Vagina (tissue), 2 donors: ENCODE measurements at places on chromosomes 2 and 18. TPM values are rescaled to one million over a fixed set of nuclear protein-coding genes. Genes with fewer than 3 reads are reported as not detected.

DNA sequence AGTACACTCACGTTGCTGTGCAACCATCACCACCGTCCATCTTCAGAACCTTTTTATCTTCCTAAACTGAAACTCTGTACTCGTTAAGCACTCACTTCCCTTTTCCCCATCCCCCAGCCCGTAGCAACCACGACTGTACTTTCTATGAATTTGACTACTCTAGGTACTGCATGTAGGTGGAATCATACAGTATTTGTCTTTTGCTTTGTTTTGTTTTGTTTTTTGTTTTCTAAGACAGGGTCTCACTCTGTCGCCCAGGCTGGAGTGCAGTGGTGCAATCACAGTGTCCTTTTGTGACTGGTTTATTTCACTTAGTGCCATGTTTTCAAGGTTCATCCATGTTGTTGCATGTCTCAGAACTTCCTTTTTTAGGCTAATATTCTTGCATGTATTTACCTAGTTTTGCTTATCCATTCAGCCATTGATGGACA is 7.0 kb upstream of the TYMS start:
- no peaks in the 10 kb centered on the region for H3K4me1 ChIP-seq
- no peak for DNase-seq
- no peak overlapping the region for H3K4me3 ChIP-seq

GRCh38 chr18:50970006-50970405 is 2.2 kb downstream of the ELAC1 start:
- DNase-seq = no peak
- no peaks in the 10 kb centered on the region for H3K36me3 ChIP-seq
- H3K27me3 ChIP-seq = no peaks in the 10 kb centered on the region
- H3K4me1 ChIP-seq = peaks cover 15% of the 10 kb centered on the region

- peaks cover 35% of the 10 kb centered on the region for H3K4me1 ChIP-seq
- H3K4me3 ChIP-seq = peak overlapping the region; percentile 93
- H3K36me3 ChIP-seq = peaks cover 39% of the 10 kb centered on the region
- no peaks in the 10 kb centered on the region for H3K27me3 ChIP-seq
- H3K27ac ChIP-seq = peak overlapping the region; percentile 80
These were observed 740 bp downstream of the SNRNP200 start for GRCh38 chr2:96304606-96305005.

DNA sequence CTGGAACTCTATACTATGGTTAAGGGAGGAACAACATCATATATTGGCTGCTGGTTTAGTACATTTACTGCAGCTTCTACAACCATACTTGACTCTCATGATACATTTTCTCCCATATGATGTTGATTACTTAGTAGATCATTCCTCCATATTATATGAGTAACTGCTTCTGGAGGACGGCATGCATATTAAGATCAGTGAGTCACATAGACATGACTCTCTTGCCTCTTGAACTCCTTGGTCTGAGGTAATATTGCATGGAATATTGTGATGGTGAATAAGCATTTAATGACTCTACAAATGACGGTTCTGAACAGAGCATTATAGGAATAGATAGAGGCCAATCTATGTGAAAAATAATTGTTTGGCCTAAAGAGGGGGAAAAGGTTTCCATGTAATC is 418.8 kb upstream of the SPHKAP start:
- DNase-seq = no peak
- H3K4me3 ChIP-seq = no peak overlapping the region
- H3K36me3 ChIP-seq = no peaks in the 10 kb centered on the region
- no peak overlapping the region for H3K27ac ChIP-seq

GRCh38 chr18:73780218-73780617 is 367.4 kb downstream of the FBXO15 start:
- peaks cover 10% of the 10 kb centered on the region for H3K4me1 ChIP-seq
- no peak overlapping the region for H3K27ac ChIP-seq
- no peak for DNase-seq
- no peaks in the 10 kb centered on the region for H3K27me3 ChIP-seq

DNA sequence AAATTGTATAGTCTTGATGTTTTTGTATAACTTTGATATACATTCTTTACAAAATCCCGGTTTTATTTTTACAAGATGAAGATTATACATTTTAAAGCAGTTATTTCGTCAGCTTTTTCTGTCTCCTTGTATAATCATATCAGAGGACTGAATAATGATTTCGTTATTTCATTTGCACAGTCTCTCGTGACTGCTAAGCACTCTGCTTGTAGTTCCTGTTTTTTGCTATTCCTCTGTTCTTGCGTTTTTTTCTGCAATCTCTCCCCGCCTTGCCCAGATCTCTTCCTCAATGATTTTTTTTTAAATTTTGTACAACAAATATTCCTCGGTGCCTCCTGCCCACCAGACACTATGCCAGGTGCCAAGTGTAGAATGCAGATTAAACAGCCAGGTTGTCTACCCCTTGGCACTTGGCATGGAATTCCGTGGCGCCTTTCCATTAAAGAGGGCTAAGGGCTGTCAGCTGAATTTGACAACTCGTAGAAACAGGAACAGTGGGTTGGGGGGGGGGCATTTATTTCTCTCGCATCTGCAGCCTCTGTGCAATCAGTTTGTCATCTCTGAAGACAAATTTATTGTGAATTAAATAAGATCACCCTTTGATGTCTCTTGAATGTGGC is 69.6 kb downstream of the KLHL29 start:
- peaks cover 9% of the 10 kb centered on the region for H3K4me1 ChIP-seq
- H3K4me3 ChIP-seq = no peak overlapping the region
- no peaks in the 10 kb centered on the region for H3K36me3 ChIP-seq
- H3K27ac ChIP-seq = no peak overlapping the region

- H3K27me3 ChIP-seq = no peaks in the 10 kb centered on the region
- no peak overlapping the region for H3K4me3 ChIP-seq
- H3K4me1 ChIP-seq = no peaks in the 10 kb centered on the region
- no peak for DNase-seq
These were observed 13.2 kb upstream of the SEH1L start for GRCh38 chr18:12934454-12935071.

GRCh38 chr2:68108120-68108519 is 45.3 kb upstream of the C1D start:
- H3K27ac ChIP-seq = no peak overlapping the region
- H3K36me3 ChIP-seq = no peaks in the 10 kb centered on the region
- H3K27me3 ChIP-seq = no peaks in the 10 kb centered on the region
- DNase-seq = no peak

DNA sequence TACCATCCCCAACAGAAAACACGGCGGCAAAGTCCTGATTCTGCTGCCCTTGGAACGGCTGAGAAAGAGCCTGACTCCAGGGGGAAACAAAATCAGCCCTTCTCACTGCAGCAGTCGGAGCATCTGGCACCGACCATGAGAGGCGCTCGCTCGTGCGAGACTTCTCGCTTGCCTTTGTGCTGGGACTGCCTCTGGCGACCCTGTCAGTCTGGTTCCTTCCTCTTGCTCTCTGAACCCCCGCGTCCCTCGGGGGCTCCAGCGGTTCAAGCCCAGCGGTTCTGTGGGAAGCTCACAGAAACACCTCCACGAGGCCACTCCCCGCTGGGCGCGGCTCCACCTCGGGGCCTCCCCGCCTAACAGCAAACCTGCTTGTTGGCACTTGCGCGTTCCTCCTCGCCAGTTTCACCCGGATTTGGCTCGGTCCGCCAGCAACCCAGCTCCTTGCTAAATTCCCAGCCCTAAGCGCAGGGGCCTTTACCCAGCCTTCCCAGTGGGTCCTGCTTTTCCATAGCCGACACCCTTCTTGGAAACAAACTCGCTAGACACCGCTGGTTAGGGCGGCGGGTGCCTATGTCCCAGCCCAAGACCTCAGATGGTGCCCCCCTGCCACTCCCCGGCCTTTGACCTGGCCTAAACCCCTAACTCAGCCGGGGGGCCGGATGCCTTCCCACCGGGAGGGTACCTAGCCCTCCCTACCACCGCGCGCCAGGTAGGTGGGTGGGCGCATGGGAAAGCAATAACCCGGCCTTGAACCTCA is 2.2 kb downstream of the RND3 start:
- peak overlapping the region; percentile 85 for H3K27ac ChIP-seq
- H3K27me3 ChIP-seq = no peaks in the 10 kb centered on the region
- DNase-seq = peak; percentile 97
- peaks cover 47% of the 10 kb centered on the region for H3K4me1 ChIP-seq
- peak overlapping the region; percentile 82 for H3K4me3 ChIP-seq

Gene HJURP
- total RNA-seq = 2.2 TPM

Gene KCNK3
- total RNA-seq = 10.6 TPM

Gene TMEM169
- not detected for total RNA-seq

Gene ZSWIM2
- total RNA-seq = not detected

Gene APCDD1
- total RNA-seq = 110 TPM
